ENCODE measurements at places on chromosomes 5 and 9.

DNA sequence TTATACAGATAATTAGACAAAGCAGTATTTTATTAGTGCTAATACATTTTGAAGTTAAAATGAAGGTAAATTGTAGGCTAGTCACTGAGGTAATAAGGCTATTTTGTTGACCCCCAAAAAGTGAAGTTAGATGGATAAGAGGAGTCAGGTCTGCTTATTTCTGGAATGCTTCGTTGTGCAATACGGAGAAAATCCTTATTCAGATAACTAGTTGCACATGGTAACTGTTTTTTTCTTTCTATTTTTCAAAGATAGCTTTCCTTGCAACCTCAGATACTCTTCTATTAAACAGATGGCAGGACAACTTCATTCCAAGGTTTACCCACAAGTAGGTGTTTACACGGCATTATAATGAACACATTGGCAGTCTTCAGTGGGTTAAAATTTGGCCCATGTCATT lies 101.1 kb downstream of the TMEM174 start:
- DNase-seq, result no peak

DNA sequence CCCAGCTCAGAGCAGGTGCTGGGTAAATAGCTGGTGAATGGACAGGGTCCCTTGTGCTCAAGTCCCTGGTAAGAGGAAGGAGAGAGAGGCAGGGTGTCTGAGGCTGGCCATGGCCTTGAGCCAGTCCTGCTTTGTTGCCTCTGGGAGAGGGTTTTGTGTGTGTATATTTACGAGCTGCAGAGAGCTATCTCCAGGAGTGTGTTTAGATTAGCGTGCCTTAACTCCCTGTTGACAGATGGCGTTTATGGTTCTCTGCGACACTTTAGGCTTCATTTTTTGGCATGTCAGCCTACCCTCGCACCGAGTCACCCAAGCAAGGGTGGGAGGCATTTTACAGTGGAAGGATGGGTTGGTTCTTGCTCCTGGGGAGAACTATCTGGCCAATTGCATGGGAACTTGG lies 22.2 kb downstream of the HMCN2 start:
- no peak for DNase-seq

DNA sequence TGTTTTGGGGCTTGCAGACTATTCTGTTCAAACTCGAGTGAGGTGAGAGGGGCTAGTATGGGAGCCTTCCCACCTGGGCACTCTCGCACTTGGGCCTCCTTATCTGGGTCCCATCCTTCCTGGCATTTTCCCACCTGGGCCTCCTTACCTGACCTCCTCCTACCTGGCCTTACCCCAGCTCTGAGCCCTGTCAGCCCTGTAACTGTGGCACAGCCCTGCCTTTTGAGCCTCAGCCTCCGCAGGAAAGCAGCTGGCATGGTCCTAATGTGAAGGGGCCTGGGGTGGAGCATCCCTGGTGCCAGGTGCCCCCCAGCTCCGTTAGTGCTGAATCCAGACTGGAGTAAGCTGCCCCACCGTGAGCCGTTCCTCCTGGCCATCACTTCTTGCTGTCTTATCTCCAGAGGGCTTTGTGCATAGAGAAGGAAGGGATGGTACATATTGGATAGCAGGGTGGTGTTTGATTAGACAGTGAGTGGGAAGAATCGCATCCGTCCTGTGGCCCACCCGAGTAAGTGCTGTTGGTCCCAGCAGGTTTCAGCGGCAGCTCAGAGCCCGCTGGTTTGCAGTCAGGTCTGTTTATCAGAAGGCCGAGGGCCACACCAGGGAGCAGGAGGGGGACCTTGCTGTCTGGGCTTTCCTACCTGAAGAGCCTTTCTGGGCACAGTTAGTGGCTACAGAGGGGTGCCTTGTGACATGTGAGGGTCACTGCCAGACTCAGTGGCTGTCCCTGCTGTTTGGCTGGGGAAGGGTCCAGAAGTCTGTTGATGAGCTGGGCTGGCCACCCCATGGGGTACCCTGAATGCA lies 76.5 kb downstream of the WNK2 start:
- peak; percentile 41 for DNase-seq

GRCh38 chr5:139215107-139215975 lies 17.2 kb upstream of the SIL1 start:
- no peak for DNase-seq

GRCh38 chr5:105816961-105817360 lies 1853.8 kb downstream of the EFNA5 start:
- no peak for DNase-seq

DNA sequence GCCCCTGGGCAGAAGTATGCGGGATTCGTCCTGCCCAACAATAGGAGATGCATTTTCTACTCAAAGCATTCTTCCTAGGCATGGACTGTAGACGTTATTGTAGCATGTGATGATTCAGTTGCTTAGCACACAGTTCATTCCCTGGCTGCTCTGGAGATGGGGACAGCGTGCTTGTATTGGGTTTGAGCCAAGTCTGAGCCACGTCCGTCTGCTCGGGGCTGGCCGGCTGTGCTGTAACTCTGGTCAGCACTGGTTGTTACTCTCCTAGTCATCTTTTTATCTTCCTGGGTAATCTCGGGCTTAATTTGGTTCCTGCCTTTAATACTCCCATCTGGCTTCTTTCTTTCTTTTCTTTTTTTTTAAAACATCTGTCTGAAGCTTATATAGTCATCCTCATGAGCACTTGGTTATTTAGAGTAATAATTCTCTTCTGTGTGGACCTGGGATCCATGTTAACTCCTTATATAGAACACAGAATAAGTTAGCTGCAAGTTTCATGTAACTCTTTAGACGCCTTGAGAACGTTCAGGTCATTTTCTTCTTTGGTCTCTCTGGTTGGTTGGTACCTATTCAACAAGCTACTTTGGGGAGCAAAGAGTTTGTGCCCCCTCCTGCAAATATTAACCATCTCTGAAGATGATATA lies 118.8 kb upstream of the RPS23 start:
- DNase-seq, result peak; percentile 62

GRCh38 chr5:83633285-83633684 lies 87.4 kb downstream of the HAPLN1 start:
- no peak for DNase-seq

DNA sequence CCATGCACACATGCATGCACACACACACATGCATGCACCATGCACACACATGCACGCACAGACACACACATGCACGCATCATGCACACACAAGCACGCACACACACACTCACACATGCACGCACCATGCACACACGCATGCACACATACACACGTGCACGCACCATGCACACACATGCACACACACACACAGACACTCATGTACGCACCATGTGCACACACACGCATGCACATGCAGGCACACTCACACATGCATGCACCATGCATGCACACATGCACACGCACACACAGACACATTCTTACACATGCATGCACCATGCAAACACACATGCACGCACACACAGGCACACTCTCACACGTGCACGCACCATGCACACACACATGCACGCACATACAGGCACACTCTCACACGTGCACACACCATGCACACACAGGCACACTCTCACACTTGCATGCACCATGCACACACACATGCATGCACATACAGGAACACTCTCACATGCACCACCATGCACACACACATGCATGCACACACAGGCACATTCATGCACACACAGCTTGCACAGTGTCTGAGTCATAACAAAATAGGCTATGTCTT lies 117.5 kb downstream of the TENT4A start:
- no peak for DNase-seq

DNA sequence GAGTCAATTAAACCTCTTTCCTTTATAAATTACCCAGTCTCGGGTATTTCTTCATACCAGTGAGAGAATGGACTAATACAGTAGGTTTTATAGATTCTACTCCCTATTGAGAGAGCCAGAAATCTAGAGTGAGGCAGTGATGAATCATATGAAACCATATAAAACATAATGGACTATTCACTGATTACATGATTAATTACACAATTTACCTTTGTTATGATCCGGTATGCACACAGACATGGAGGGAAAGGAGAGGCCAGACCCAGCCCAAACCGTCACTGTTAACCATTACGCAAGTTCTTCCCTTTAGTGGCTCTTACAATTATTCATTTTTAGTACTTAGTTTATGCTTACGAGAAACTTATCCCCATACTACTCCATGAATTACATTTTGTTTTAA lies 205.0 kb downstream of the DNAH5 start:
- DNase-seq, result no peak

DNA sequence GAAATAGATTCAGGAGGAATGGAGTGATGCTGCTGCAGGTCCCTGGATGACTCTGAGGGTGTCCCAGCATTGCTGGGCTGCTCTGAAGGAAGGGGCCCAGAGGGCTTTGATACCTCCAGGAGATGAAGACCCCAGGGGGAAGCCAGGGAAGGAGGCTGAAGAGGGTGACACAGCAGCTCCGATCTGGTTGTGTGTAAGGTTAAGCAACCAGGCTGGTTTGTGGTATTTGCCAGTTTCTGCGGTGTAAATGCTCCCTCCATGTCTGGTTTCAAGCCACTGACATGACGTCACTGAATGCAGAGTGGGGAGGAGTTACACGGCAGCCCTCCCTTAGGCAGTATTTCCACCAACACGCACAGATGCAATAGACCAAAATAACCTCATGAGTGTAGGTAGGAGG lies 40.0 kb upstream of the ORM1 start:
- peak; percentile 12 for DNase-seq

DNA sequence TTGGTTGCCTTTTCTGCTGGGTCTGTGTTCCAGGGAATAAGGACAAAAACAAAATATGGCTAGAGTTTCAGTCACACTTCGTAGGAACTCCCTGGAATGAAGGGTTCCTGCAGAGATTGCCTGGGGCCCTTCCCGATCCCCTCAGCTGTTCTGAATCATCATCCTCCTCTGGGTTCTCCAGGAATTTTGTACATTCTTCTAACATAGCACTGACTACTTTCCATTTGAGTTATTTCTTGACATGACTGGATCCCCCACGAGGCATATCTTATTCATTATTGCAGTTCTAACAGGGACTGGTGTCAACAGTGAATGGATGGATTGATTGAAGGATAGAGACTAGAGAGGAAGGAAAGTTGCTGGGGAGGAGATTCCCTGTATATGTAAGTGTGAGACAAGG lies 49.2 kb upstream of the TNC start:
- DNase-seq, result no peak

DNA sequence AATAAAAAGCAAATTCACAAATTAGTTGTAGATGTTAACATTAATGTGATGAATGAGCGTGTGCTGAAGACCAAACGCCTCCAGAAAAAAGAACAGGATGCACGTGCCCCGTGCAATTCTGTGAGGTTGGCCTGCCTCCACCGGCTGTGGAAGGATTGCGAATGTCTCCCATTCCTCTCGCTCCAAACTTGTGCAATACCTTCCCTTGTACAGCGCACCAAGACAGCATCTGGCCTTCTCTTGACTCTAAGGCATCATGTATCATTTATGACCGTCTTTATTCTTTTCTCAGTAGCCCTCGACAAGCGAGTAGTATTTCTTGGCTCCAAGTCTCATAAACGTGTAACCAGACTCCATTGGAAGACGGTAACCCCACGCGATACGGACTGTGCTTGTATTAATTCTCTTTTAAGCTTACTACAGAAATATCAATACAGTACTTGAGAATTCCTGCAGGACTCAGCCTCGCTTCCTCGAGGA lies 1.5 kb upstream of the TESK1 start:
- DNase-seq, result peak; percentile 70

DNA sequence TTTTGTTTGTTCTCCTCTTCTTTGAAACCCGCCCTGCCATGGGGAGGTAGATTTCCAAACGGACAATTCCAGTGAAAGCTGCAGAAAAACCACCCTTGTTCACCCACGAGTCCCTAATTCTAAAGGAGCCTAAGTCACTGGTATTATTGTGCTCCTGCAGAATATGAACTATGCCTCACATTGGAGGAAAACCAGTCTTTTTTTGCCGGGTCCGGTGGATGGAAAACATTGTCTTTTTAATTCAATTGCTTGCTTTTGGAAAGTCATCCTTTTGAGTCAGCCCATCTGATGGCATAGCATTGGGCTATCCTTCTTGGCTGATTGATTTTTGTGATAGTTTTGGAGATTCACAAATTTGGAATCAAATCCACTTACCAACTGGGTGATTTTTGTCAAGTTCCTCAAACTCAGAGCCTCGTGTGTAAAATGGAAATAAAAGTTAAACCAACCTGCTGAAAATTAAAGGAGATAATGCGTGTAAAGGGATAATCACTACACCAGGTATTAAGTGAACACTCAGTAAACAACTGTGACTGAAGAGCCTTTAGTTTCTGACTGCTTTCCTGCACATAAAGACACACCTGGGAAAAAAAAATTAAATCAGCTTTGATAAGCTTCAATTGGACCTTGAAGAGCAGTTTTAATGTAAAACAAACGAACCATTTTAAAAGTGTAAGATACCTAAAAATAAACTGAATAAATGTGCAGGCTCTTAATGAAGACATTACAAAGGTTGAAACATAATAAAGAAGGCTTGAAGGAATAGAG lies 780 bp upstream of the CCNJL start:
- no peak for DNase-seq

DNA sequence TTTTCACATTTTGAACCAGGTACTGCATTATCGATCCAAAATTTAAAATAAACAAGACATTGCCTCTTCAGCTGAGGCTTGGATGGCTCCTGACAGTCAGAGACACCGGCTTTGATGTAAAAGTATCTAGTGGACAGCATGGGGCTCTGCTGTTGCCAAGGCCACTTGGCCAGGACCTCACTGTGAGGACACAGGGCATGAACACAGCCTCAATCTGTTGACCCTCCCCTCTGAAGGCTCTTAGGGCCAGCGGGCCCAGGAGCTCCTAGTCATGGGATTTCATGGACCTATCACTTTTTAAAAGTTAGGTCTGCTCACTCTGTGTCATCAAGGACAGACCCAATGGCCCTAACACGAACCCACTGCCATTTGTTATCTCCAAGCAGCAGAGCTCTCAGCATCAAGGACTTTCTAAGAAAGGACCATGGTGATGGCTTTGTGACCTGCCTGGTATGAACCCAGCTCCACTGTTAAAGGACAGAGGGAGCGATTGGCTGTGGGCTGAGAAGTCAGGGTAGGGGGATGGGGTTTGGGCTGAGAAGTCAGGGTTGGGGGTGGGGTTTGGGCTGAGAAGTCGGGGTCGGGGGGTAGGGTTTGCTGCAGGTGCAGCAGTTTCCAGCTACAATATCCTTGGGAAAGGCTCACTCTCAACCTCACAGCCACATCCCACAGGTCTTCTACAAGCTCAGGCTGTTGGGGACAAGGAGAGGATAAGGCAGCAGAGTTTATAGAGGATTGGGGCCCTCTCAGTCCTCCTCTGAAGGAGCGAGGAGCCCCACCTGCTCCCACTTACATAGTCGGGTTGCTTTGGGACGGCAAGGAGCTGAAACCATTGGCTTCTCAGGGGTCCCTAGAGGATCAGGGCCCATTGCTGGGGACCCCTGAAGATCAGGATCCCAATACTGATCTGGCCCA lies 146.8 kb downstream of the BARX1 start:
- DNase-seq, result peak; percentile 16

GRCh38 chr5:53908757-53909156 lies 348.3 kb downstream of the NDUFS4 start:
- no peak for DNase-seq

DNA sequence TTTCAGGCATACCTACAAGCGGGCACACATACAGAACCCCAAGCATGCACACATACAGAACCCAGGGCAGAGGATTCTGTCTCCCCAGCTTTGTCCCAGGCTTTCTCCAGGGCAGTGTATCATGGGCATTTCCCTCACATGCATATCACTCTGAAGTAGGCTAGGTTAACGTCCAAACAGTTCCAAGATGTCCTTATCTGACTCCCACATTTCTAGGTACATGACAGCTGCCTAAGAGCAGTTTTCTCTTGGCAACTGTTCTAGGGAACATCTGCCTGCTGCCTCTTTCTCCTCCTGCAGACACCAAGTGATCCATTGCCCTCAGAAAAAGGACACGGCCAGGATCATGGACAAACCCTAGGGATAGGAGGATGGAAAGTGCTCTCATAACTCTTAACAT lies 84.9 kb upstream of the NR3C1 start:
- DNase-seq, result no peak

GRCh38 chr9:70861797-70862196 lies 259.6 kb downstream of the TRPM3 start:
- DNase-seq, result no peak
